ENCODE measurements at places on chromosomes 1 and 21. TPM values are rescaled to one million over a fixed set of nuclear protein-coding genes. Genes with fewer than 3 reads are reported as not detected.
A peak's percentile ranks its signal among the peaks of the same experiment; 100 is the strongest.

GRCh38 chr21:27448960-27449359 is 482.1 kb upstream of the ADAMTS5 start:
- H3K27me3 ChIP-seq = no peaks in the 10 kb centered on the region
- H3K36me3 ChIP-seq = no peaks in the 10 kb centered on the region
- H3K27ac ChIP-seq = no peak overlapping the region
- no peak for DNase-seq

DNA sequence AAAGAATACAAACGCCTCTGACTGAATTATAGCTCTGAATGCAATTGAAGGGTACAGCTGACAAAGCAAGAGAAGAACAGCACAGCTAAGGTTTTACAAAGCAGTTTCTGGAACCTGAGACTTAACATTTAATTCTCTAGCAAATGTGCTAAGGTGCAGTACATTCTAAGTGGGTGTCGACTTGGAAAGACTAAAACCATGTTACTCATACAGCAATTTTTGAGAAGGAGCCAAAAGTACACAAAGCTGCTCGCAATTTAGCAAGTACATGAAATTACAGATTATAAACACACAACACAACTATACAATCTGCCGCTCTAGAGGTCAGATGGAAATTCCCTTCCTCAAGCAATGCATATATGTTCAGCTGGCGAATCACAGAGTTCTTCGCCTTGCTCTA is 121.9 kb downstream of the TIAM1 start:
- no peaks in the 10 kb centered on the region for H3K4me1 ChIP-seq
- DNase-seq = no peak
- H3K27ac ChIP-seq = no peak overlapping the region
- no peaks in the 10 kb centered on the region for H3K27me3 ChIP-seq
- H3K4me3 ChIP-seq = no peak overlapping the region

- DNase-seq = no peak
- H3K4me1 ChIP-seq = no peaks in the 10 kb centered on the region
- no peak overlapping the region for H3K27ac ChIP-seq
- no peaks in the 10 kb centered on the region for H3K27me3 ChIP-seq
These were observed 65.7 kb upstream of the RNF11 start for GRCh38 chr1:51170342-51170741.

- no peaks in the 10 kb centered on the region for H3K27me3 ChIP-seq
- H3K4me1 ChIP-seq = no peaks in the 10 kb centered on the region
- no peak overlapping the region for H3K4me3 ChIP-seq
- H3K36me3 ChIP-seq = no peaks in the 10 kb centered on the region
These were observed 3.8 kb downstream of the CTSS start for GRCh38 chr1:150761801-150762200.

- H3K4me1 ChIP-seq = no peaks in the 10 kb centered on the region
- H3K27ac ChIP-seq = peak overlapping the region; percentile 58
- no peak for DNase-seq
- H3K36me3 ChIP-seq = no peaks in the 10 kb centered on the region
- H3K4me3 ChIP-seq = no peak overlapping the region
- H3K27me3 ChIP-seq = no peaks in the 10 kb centered on the region
These were observed 6.4 kb downstream of the CLCA2 start for GRCh38 chr1:86430376-86430775.

DNA sequence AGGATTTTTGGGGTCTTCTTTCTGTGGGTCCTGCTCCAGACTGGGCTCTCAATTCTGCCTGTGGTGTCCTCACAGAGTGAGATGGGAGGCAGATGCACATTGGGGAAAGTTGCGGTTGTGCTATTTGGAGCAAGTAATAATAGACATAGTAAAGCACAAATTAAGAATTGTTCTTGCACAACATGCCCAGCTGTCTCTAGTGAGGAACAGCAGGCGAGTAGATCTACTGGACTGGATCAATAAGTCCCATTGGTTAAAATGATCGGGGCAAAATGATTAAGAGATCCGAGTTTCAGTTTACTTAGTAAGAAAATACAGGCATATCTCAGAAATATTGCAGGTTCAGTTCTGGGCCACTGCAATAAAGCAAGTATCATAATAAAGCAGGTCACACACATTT is 448.3 kb upstream of the PROX1 start:
- H3K4me1 ChIP-seq = no peaks in the 10 kb centered on the region
- DNase-seq = no peak
- H3K36me3 ChIP-seq = no peaks in the 10 kb centered on the region
- H3K4me3 ChIP-seq = no peak overlapping the region
- H3K27ac ChIP-seq = no peak overlapping the region
- H3K27me3 ChIP-seq = no peaks in the 10 kb centered on the region

DNA sequence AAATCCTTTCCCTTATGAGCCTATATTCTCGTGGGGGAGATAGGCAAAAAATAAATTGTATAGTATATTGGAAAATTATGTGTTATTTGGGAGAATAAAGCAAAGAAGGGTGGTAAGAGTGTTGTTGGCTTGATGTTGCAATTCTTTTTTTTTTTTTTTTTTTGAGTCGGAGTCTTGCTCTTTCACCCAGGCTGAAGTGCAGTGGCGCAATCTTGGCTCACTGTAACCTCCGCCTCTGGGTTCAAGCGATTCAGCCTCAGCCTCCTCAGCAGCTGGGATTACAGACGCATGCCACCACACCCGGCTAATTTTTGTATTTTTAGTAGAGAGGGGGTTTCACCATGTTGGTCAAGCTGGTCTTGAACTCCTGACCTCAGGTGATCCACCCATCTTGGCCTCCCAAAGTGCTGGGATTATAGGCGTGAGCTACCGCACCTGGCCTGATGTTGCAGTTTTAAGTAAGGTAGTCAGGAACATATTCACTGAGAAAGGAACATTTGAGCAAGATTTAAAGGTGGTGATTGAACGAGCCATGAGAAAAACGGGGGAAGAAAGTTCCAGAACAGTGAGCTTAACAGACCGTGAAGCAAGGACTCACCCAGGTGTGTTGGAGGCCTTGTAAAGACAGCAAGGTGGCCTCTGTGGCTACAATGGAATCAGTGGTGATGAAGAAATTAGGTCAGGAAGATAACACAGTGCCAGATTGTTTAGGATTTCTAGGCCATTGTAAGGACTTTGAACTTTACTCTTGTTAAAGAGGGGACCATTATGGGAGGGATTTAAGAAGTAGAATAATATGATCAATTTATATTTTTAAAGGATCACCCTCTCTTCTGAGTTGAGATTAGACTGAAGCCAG is 45.8 kb downstream of the RPRD2 start:
- no peaks in the 10 kb centered on the region for H3K36me3 ChIP-seq
- no peaks in the 10 kb centered on the region for H3K4me1 ChIP-seq
- H3K27me3 ChIP-seq = no peaks in the 10 kb centered on the region
- no peak overlapping the region for H3K4me3 ChIP-seq

- no peak overlapping the region for H3K4me3 ChIP-seq
- no peak for DNase-seq
- peaks cover 15% of the 10 kb centered on the region for H3K36me3 ChIP-seq
- H3K27me3 ChIP-seq = no peaks in the 10 kb centered on the region
These were observed 589 bp upstream of the CATSPER4 start for GRCh38 chr1:26189751-26190275.

DNA sequence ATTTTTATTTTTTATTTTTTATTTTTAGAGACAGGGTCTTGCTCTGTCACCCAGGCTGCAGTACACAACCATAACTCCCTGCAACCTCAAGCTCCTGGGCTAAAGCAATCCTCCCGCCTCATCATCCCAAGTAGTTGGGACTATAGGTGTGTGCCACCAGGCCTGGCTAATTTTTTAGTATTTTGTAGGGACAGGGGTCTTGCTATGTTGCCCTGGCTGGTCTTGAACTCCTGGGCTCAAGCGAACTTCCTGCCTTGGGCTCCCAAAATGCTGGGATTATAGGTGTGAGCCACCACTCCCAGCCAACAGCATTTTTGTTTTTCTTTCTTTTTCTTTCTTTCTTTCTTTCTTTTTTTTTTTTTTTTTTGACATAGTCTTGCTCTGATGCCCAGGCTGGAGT is 14.1 kb downstream of the PLEKHM2 start:
- H3K36me3 ChIP-seq = peaks cover 10% of the 10 kb centered on the region
- no peak for DNase-seq
- no peaks in the 10 kb centered on the region for H3K27me3 ChIP-seq

- no peaks in the 10 kb centered on the region for H3K27me3 ChIP-seq
- H3K4me3 ChIP-seq = no peak overlapping the region
- H3K4me1 ChIP-seq = no peaks in the 10 kb centered on the region
- DNase-seq = no peak
These were observed 44.2 kb downstream of the KLHL20 start for GRCh38 chr1:173758980-173759379.

DNA sequence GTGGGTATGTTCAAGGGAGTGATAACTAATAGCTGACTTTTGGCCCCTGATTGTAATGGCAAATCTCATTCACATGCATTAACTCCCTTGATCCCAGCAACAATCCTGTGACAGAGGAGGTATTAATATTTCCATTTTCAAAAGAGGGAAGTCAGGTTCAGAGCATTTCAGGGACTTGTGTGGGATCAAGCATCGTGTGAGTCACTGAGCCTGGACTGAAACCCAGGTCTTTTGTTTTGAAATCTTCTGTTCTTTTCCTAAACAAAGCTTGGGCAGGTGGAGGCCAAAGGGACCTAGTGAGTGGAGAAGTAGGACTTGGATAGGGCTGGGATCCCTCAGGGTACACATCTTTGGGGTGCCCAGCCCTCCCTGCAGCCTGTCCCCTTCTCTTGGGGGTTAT is 37.9 kb downstream of the ETNK2 start:
- no peak overlapping the region for H3K4me3 ChIP-seq
- DNase-seq = no peak
- no peak overlapping the region for H3K27ac ChIP-seq
- H3K4me1 ChIP-seq = no peaks in the 10 kb centered on the region
- no peaks in the 10 kb centered on the region for H3K27me3 ChIP-seq

GRCh38 chr1:51726051-51726450 is 109.2 kb downstream of the OSBPL9 start:
- no peaks in the 10 kb centered on the region for H3K4me1 ChIP-seq
- no peaks in the 10 kb centered on the region for H3K27me3 ChIP-seq
- no peak overlapping the region for H3K27ac ChIP-seq
- DNase-seq = no peak
- H3K4me3 ChIP-seq = no peak overlapping the region
- no peaks in the 10 kb centered on the region for H3K36me3 ChIP-seq

GRCh38 chr1:205127646-205128045 is 5.9 kb upstream of the RBBP5 start:
- H3K27me3 ChIP-seq = no peaks in the 10 kb centered on the region
- H3K4me3 ChIP-seq = no peak overlapping the region
- no peaks in the 10 kb centered on the region for H3K36me3 ChIP-seq

DNA sequence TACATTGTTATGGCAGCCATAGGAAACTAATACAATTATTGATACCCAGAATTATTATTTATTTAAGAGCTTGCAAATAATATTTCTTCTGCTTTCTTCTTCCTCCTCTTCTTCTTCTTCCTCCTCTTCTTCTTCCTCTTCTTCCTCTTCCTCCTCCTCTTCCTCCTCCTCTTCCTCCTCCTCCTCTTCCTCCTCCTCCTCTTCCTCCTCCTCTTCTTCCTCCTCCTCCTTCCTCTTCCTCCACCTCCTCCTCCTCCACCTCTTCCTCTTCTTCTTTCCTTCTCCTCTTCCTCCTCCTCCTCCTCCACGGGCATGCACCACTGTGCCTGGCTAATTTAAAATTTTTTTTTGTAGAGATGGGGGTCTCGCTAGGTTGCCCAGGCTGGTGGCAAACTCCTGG is 95.6 kb upstream of the BCAR3 start:
- no peaks in the 10 kb centered on the region for H3K27me3 ChIP-seq
- no peak for DNase-seq
- no peak overlapping the region for H3K27ac ChIP-seq

- no peaks in the 10 kb centered on the region for H3K36me3 ChIP-seq
These were observed 1.3 kb upstream of the SLC16A1 start for GRCh38 chr1:112957133-112957812.

DNA sequence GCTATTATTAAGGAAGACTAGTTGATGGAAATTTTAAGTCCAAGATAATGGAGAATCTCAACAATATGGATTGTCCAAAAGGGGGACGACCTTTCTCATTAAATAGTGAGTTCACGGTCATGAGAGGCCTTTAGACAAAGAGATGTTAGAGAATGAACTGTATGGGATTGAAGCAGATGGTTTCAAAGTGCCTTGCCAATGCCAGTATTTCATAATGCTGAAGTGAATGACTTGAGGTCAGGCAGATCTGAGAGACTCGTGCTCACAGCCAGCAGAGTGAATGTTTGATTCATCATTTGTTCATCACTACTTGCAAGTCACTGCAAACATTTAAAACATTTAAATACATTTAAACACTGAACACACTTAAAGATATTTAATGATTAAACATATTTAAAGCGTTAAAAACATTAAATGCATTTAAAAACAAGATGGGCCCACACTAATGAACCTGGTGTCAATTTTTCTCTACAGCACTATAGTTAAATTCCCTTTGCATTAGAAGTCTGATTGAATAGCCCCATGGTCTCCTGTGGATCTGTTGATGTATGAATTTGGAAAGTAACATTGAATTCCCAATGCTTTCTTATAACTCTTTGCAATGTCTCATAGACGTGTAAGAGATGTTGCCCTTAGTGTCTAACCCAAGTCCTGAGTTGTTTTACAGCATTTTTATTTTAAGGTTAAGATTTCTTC is 80.7 kb downstream of the TGFB2 start:
- no peaks in the 10 kb centered on the region for H3K36me3 ChIP-seq
- no peaks in the 10 kb centered on the region for H3K27me3 ChIP-seq
- H3K4me3 ChIP-seq = no peak overlapping the region
- DNase-seq = no peak
- H3K27ac ChIP-seq = no peak overlapping the region

- no peak for DNase-seq
- H3K4me1 ChIP-seq = no peaks in the 10 kb centered on the region
- H3K27me3 ChIP-seq = no peaks in the 10 kb centered on the region
- H3K36me3 ChIP-seq = no peaks in the 10 kb centered on the region
- no peak overlapping the region for H3K4me3 ChIP-seq
- H3K27ac ChIP-seq = no peak overlapping the region
These were observed 50.8 kb downstream of the CAPN9 start for GRCh38 chr1:230797942-230798365.

DNA sequence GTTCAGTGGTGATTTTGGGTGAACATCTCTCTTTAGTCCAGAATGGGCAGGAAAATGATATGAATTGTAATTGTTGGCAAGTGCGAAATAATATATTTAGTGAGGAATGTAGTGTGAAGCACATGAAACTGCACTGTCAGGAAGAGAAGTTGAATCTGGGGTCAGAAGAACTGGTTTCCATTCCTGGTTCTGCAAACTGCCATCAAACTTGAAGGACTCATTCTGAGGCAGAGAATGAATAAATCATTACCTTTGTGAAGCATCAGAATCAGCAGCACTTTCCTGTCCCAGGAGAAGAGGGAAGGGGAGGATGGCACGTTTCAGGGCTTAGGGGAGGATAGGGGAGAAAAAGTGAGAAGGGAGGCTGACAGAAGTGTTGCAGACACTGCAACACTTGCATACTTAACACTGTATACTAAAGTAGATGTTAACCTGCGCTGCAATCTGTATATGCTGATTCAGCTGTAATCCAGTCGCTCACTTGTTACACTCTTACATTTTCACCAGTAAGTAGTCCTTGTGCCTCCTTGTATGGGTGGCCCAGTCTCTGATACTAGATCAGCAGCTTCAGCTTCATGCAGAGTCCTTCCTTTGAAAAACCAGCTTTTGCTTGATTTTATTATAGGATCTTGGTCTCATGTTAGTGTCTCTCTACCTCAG is 10.5 kb upstream of the RPTN start:
- H3K4me3 ChIP-seq = no peak overlapping the region
- no peaks in the 10 kb centered on the region for H3K36me3 ChIP-seq
- DNase-seq = no peak
- H3K4me1 ChIP-seq = no peaks in the 10 kb centered on the region
- no peak overlapping the region for H3K27ac ChIP-seq

Gene SH2D1B
- not detected for total RNA-seq

Gene MMEL1
- 51.7 TPM for total RNA-seq

Gene COG2
- 30.5 TPM for total RNA-seq

Gene TFF1
- 103 TPM for total RNA-seq

Gene PRELP
- 4.2 TPM for total RNA-seq
